ENCODE measurements at places on chromosomes 2 and 18.

- no peak for DNase-seq
Observed at GRCh38 chr2:28437918-28438317, 45.3 kb downstream of the FOSL2 start.

GRCh38 chr2:210072493-210072892 lies 70.1 kb downstream of the RPE start:
- DNase-seq, result no peak

DNA sequence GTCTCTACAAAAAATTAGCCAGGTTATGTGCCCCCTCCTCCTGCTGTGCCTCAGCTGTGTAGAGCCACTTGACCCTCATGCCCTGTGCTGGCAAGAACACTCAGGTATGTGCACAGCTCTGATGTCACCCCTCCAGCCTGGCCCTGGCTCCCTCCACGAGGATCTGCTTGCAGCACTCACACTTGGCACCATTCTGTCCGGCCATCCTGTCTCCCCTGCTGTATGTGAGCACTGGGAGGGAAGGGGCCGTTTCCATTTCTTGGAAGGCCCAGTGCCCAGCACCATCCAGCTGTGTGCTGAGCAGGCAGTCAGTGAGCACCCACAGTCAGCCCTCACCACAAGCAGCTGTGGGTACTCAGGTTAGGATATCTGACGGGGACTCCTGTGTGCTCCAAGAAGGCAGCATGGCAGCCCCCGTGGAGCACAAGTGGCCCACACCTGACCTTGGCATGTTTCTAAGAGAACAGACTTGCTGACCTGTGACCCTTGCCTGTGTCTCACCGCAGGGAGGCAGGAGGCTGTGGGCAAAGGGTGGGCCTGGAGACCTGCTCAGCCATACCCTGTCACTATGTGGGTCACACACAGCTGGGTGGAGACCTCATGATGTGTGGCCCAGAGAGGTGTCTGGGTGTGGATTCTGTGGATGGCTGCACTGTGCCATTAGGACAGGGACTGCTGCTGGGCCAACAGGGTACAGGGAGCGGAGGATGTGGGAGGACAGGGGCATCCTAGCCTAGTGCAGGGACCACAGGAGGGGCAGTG lies 31.5 kb downstream of the USP34 start:
- DNase-seq, result no peak

- DNase-seq, result no peak
Observed at GRCh38 chr2:8740136-8740535, 58.3 kb downstream of the ID2 start.

DNA sequence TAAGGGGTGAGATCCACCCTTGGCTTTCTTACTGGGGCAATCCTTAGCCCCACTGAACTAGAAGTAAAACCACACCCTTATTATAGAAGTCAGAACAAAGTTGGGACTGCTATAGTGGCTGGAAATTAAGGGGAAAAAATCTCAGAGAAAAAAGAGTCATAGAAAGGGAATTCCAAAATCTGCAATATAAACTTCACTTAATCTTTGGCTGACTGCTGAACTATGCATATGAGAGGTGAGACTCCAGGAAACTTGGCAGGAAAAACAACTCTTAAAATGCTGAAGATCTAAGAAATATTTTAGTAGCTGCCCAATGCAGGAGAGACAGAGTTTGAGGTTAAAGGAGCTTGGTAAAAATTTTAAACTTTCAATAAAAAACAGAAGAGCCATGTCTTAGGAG lies 201.8 kb upstream of the FN1 start:
- DNase-seq, result peak; percentile 39

DNA sequence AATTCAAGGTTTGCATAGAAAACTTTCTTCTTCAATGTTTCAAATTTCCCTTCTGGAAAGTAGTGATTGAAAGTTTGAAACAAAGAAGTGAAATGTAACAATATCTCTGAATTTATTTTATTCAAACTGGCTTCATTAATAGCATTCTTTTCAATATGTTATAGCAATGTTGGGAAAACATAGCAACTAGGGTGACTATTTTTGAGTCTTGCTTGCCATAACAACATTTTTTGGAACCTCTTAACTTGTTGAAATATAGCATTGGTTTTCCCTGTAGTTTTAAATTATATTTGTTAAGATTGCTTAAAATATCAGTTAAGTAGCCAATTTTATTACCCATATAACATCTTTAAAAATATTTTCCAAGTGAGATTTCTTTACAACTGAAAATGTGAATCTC lies 141.7 kb upstream of the OSR1 start:
- no peak for DNase-seq

Measured in inflammatory macrophage treated with lipopolysaccharide for 1 hour (primary cell).